CD4-positive, alpha-beta T cell treated with Interleukin-4 for 4 hours (primary cell): ENCODE measurements at places on chromosomes 1 and 21.

DNA sequence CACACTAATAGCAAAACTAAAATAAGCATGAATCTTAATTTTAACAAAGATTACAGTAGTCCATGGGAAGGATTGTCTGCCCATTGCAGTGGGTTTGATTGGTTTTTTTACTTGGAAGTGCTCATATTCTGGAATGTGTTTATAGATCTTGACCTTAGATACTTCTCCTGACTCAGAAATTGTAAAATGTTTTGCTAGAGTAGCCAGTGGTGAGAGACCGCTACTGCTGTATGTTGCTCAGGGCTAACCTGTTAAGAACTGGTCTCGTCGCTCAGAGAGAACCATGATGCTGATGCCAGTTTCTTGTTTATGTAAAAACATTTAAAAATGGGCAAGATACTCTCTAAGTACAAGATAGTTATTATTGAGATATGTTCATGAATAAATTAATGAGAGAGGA lies 99.9 kb downstream of the ROR1 start:
- DNase-seq = no peak

GRCh38 chr1:71465093-71465492 lies 384.3 kb upstream of the ZRANB2 start:
- no peak for DNase-seq

GRCh38 chr1:3772715-3773571 lies at the start of gene SMIM1:
Gene SMIM1 (plus strand): TSS chr1:3772749. CDS start chr1:3775374, 2,625 bp downstream.
- no peak for DNase-seq

DNA sequence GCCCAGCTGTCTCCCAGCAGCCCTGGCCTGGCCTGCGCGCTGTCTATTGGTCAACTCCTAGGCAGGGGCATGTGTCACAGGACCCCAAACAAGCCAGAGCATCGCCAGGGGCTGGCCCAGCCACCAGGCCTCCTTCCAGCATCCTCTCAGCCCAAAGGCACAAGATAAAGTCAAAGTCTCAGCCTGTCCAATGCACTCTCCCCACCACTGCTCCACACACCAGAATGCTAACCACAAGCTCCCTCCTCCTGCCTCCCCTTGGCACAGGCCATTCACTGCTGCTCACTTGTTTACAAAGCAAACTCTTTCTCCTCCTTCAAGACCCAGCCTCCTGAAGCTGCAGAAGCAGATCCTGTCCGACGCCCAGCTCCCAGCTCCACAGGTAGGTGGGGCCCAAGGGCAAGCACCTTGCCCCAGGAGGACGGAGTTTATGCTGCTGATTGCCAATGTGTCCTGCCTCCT lies 133.4 kb downstream of the DMRTB1 start:
- no peak for DNase-seq

GRCh38 chr1:82015444-82015843 lies 214.7 kb downstream of the ADGRL2 start:
- no peak for DNase-seq

GRCh38 chr1:208000504-208000903 lies 89.6 kb upstream of the CD34 start:
- DNase-seq = no peak

- DNase-seq = no peak
These were observed 25.5 kb downstream of the CDC14A start for GRCh38 chr1:100377590-100378361.

DNA sequence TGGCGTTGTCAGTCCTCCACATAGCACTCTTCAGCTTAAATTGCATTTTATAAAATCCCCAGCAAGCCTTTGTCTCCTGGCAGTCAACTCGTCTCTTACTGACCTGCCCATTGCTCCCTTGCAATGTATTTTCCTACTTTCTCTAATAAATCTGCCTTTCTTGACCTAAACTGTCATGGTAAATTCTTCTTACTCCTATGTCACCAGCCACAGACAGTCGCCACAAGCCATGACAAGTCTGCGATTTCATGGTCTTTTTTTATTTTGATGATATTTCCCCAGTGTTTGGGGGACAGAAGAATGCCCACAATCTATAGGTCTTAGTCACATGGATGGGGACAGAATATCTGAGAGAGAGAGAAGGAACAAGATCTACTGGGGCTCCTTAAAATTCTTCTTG lies 8.4 kb downstream of the IFNAR2 start:
- no peak for DNase-seq

DNA sequence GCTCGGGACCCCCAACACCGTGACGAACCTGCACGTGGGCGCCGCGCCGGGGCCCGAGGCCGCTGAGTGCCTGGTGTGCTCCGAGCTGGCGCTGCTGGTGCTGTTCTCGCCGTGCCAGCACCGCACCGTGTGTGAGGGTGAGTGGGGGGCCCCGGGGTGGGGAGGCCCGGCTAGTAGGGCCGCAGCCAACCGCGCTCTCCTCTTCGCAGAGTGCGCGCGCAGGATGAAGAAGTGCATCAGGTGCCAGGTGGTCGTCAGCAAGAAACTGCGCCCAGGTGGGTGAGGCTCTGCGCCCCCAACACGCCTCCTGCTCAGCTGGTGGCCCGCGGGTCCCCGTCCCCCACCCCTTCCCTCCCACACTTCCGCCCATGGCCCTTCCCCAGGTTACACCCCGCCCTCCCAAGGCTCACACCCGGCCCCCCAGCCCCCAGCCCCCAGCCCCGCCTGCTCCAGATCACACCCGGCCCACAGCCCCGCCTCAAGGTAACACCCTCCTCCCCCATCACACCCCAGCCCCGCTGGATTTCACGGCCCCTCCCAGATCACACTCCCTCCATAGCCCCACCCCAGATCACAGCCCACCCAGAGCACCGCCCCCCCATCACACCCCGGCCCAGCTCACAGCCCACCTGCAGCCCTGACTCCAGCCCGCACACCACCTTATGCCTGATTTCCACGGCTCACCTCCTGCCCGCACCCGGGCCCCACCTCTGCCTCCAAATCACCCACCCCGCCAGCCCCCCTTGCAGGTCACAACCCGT lies 2.4 kb upstream of the MMP23B start:
- peak; percentile 91 for DNase-seq

DNA sequence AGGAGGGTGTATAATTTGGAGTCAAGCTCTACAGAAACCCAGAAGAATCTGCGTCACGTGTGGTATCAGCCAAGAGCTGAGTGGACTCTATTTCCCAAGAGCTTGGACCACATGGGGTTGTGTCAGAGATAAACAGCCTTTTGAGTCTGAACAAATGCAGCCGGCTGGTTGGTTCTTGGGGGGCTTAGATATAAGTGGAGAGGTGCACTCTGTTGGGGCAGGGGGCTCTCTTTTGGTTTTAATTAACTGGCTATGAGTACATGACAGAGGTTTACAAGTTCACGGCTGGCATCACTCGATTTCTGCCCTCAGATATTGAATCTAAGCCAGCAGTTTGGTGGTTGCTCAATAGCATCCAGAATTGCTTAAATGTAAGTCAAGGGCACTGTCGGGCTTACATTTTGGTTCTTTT lies 501 bp upstream of the MRAP start:
- no peak for DNase-seq

- DNase-seq = no peak
These were observed 350.0 kb downstream of the USP25 start for GRCh38 chr21:16079830-16080229.

GRCh38 chr1:65762081-65762862 lies 30.4 kb upstream of the PDE4B start:
- DNase-seq = no peak

DNA sequence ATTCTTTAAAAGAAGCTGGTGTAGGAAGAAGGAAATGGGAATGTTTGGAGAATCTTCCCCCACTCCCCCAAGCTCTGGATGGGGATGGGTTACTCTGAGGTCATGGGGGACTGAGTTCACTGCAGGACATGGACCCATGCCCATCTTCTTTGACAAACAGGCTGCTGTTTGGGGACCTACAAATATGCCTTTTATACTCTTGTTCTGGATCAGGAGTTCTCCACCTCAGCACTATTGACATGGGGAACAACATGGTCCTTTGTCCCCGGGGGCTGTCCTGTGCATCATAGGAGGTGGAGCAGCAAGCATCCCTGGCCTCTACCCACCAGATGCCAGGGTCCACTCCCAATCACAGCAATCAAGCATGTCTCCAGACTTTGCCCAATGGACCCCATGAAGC lies 365.8 kb upstream of the C1orf174 start:
- no peak for DNase-seq

DNA sequence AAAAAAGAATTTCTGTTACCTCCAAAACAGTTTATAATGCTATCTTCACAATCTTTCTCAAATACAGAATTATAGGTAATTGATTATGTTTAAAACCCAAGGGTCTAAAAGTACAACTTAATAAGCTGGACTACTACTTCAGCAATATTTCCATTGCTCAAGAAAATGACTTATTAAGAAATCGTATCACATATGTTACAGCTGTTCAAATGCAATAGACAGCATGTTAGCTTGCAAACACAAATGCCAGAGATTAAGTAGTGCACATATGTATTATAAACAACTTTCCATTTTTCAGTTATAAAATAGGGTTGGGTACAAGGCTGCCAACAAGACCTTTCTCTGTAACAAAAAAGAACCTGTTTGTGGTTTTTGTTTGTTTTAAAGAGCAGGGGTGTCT lies 211.0 kb upstream of the DMRTA2 start:
- no peak for DNase-seq

DNA sequence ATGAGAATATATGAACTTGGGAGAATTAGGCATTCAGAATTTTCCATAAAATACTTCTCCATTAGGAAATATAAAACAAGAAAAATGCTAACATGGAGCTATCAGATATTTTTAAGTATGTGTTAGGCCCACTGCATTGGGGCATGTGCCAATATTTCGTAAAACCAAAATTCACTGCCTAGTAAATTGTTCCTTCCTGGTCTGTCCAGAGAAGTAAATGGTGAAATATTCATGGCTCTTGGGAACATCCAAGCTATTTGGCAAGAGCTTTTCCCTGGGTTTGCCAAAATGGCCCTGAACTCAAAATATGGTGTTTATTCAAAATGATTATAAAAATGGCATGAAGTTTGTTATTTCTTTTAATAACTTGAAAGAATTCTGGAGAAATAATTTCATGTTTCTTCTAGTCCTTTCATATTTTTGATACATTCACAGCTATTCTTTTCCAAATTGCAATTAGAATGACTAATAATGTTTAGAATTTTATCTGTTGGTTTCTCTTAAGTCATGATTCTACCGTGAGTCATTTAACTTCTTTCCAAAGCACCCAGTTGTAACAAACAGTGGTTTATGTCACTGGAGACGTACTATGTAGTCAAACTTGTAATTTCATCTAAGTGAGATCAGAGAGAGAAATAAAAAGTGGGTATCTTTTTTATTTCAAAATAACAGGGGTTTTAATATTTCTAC lies 25.7 kb upstream of the SLC19A2 start:
- no peak for DNase-seq

DNA sequence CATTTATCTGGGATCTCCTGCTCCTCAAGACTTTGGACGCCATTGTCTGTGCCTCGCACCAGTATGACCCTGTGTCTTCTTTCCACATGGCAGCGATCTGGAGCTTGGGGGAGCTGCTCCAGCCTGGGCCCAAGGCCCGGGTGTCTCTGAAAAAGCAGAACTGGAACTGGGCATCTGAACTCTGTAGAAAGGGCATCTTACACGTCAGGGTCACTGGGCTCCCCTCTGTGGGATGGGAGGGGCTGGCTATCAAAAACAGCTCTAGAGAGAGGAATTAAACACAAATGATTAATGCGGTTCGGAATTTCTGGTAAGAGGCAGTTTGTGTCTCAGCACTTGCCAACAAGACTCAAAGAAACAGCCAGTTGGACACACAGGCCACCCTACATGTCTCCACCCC lies 16.1 kb downstream of the FCRL1 start:
- DNase-seq = peak; percentile 0

- DNase-seq = no peak
These were observed 23.7 kb upstream of the NFIA start for GRCh38 chr1:61058483-61059245.

DNA sequence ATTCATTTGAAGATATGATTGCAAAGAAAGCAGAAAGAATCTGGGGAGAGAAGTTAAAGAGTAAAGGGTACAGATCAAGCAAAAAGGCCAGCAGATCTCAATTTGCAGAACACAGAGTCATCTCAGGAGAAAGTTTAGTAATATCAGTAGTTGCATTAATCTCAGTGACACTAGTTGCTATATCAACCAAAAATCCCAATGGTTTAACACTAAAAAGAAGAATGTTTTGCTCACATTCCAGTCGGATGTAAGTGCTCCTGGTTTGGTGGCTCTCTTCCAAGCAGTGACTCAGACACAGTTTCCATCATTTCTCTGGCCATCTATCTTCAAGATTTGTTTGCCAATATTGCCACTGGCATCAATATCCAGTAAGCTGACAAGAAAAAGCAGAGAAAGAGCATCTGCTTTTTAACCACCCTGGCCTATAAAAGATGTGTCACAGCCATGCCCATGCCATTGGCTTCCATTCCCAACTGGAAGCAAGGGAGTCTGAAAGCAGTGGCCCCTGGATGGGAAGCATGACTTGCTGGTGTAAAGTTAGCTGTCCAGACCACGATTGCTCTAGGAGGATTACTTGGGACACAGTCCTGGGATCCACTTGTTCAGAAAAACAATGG lies 45.5 kb upstream of the AIM2 start:
- no peak for DNase-seq

DNA sequence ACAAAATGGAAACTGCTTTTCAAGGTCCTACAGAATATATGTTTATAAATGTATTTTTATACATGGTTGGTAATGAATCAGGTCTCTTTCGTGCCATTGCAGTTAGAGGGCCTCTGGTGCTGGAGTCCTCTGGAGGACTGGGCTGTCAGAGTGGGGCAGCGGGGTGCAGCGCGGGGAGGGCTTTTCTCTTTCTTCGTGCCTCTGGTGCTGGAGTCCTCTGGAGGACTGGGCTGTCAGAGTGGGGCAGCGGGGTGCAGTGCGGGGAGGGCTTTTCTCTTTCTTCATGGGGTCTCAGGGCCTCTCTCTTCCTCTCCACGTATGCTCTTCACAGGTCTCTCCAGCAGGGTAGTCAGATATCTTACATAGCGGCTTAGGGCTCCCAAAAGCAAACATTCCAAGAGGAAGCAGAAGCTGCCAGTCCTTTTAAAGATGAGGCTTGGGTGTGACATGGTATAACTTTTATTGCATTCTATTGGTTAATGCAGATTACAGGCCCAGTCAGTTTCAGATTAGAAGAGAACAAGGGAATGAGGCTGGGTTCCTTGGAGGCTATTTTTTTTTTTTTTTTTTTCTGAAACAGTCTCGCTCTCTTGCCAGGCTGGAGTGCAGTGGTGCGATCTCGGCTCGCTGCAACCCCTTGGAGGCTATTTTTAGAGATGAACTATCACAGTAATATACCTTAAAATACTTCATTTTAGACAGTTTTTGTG lies 13.1 kb downstream of the SDCCAG8 start:
- DNase-seq = no peak

GRCh38 chr1:15900662-15901279 lies 53.3 kb downstream of the SPEN start:
- no peak for DNase-seq
